ENCODE measurements at places on chromosomes 12 and 14.

GRCh38 chr14:55053500-55053899 is 2.1 kb downstream of the MAPK1IP1L start:
- DNase-seq: no peak

GRCh38 chr14:73776194-73776537 is 62.0 kb upstream of the PNMA1 start:
- DNase-seq: no peak

DNA sequence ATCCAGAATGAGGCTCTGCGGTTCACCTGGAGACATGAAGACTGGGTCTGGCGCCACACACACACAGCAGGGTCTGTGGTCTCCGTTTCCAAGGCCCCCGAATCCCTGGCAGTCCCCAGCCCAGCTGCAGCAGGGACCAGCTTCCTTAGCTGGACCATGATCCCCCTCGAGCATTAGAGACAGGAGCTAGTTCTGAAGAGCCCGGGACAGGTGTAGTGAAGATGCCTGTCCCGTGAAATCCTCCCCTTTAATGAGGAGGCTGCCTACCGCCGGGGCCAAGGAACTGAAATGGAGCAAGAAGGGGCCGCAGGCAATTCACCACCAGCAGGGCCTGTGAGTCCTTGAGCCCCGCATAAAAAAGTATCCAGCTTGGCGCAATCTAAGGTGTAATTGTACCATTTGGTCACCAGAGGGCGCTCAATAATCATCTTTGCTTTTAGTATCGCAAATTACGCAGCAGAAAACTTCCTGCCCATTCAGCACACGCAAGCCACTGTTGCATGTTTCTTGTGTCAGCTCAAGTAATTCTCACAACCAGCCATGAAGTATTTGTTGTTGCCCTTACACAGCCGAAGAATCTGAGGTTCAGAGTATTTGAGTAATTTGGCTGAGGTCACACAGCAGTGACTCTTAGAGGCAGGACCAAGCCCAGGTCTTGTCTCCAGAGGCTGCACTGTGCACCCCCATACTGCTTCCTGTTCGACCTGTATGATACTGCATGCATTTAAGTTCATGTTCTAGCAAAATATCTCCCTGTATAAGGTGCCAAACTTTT is 54.3 kb upstream of the PPP2R5C start:
- DNase-seq: peak; percentile 74

DNA sequence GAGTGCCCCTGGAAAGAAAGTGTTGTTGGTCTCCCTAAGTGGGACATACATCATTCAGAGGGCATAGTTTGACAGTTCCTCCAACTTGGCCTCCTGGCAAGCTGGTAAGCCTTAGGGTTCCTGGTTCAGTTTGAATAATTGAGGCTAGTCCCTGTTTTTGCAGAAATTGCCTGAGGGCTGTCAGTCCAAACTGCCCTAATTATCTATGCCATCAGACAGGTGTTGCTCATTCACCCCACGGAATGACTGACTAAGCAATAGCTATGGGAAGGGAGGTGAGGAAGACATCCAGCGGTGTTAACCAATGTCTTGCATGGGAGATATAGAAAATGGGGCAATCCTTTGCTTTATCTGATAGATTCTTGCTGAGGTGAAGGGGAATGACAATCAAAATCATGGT is 37.6 kb downstream of the SPTSSA start:
- DNase-seq: no peak

- no peak for DNase-seq
Measured at GRCh38 chr12:49144384-49144783, 13.2 kb upstream of the TUBA1B start.

GRCh38 chr12:5889381-5890047 is 55.5 kb downstream of the ANO2 start:
- DNase-seq: no peak

- DNase-seq: peak; percentile 15
Measured at GRCh38 chr12:124389138-124389724, 94.3 kb downstream of the RFLNA start.

GRCh38 chr12:22828066-22828465 is 203.1 kb downstream of the ETNK1 start:
- DNase-seq: no peak

DNA sequence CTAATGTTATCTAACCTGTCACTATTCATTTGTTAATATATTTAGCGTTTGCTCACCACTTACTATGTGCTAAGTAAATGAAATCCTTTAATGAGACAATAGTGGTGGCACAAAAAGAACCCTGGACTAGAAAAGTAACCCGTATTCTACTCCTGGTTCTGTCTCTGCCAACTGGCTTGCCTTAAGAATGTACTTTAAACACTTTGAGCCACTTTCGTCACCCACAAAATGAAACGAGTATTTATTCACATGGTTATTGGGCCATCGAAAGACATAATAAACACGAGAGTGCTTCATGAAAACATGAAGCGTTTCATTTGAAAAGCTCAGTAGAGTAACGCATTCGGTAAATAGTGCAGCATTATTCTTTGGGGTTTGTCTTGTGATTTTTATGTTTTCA is 254.7 kb downstream of the EGLN3 start:
- no peak for DNase-seq

GRCh38 chr14:72665259-72665658 is 228.6 kb downstream of the DPF3 start:
- DNase-seq: no peak

DNA sequence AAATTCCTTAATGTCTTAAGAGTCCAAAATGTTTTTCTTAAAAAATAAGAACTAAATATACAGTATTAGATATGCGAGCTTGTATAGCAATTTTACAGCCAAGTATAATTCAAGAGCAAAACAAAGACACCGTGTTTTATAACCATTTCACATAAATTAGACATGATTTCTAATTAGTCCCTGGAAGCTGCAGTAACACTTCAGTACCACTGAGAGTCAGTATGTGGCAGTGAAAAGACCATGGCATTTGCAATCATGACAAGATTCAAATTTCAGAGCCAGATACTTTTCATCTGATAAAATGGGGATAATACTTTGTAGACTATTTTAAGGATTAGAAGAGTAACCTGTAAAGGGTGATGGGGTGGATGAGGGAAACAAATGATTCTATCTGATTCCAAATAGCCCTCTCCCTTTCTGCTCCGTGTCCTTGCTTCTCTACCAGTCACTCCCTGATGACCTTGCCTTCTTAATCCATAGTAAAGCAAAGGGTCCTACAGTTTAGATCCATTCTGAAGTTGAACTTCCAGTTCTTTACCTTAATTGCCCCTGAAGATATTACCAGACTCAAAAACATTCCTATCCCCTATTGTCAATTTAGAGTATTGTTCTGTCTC is 145.4 kb upstream of the ABCD2 start:
- peak; percentile 33 for DNase-seq

- no peak for DNase-seq
Measured at GRCh38 chr12:99746538-99746937, 99.0 kb downstream of the GARIN6 start.

DNA sequence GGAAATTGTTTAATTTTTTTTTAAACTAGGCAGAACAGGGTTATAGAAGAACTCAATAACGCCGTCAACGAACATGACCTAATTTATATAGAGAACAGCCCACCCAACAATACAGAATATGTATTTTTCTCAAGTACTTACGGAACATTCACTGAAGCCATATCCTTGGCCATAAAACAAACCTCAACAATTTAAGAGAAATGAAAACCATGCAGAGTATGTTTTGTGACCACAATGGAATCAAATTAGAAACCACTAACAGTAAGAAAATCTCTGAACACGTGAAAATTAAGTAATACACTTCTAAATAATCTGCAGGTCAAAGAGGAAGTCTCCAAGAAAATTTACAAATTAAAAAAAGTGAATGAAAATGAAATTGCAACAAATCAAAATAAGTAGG is 9.4 kb downstream of the SART3 start:
- DNase-seq: no peak

DNA sequence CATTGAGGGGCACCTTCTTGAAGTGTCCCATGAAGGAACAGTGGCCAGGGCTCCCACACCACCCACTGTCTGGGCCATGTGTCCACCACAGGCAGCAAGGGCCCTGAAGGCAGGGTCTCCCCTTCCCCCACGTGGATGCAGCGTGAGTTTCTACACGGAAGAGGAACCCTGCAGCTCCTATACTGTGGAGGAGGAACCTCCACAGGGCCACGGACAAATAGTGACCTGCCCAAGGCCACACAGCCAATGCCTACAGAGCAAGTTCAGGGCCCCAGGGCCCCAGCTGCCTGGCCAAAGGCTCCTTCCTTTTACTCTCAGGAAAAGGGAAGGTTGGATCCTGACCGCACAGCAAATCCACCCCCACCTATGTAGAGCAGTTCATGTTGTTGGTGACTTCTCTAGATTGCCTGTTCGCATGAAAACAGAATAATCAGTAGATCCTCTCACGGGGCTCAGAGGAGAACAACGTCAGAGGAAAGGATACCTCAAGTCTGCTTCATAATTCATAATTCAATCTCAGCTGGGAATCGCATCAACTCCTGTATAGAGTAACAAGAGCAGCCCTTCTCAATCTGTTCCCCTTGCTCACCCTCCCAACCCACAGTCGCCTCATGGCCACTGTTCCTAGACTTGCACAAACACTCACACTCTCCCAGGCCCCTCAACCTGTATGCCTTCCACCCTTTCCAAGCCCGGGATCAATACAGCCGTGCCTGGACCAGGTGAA is 11.1 kb upstream of the KRT73 start:
- no peak for DNase-seq

DNA sequence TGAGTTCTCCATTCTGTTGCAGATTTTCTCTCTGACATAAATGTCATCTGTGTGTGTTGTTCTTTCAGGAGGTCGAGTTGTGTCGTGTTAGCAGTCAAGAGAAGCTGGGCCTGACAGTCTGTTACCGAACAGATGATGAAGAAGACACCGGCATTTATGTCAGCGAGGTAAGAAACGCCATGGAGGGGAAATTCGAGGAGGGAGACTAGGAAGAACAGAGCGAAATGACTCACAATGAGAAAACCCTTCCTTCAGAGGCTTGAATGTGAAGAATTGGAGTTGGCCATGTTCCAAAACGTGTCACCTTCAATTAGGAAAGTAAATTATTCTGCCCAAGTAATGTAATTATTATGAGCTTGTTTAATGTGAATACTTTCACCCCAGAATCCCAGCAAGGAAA is 364.5 kb downstream of the PDZRN4 start:
- peak; percentile 38 for DNase-seq

DNA sequence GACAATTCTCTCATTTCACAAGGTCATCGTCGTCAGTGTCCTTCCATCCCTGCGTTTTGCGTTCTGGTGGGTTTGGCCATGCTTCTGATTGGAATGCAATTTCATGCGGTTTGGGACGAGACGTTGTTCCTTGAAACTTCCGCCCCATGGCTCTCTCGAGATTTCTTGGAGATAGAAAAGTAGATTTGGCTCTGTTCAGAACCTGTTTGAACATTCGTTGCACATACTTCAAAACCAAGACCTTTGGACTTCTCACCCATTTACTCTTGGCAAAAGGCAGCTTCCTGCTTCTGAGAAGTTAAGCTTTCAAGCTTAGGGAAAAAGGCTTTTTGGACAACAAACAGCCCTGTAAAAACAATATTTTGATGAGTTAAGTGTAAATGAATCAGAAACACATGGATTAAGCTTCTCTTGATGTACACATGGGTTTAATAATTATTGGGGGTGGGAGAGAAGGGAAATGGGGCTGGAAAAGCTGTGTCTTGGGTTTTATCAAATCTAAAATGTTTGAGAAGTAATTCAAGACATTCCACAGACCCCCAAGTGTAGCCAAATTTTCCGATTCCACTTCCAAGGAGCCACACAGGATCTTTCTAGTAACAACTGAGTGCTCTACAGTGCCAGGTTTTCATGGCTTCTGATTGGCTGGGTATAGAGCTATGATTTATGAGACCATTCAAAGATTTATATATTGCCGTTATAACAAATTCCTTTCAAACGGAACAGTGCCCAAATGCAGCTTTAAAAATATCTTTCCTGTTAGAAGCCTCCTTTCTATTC is 467.2 kb downstream of the MED13L start:
- DNase-seq: no peak

DNA sequence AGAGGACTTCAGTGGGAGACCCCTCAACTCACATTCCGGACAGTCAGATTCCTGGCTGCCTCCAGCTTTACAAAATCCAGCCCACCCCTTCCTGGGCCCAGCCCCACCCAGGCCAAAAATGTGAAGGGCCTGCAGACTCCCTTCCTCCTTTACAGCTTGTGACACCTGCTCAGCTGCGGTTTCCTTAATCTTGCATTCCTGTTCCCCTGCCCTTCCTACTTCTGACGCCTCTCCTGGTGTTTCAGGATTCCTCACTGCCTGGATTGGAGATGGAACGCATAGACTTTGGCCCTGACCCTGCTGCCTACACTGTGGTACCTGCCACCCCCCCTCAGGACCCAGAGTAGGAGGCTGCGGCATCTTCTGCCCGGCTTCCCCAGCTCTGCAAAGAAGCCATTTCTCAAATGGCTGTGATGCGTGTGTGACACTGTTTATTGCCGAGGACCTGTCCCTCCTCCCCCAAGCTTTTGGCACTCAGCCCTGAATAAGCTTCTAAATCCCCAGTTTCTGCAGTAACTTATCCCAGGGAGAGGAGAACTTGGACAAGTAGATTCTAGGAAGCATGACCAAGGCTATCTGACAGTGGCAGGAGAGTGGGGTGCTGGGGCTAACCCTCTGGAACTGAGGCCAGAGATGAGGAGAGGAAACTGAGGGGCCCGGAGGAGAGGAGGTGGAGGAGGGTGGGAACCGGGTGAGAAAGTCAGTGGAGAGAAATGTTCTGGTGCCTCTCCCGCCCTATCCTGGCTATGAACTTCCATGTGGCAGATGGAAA is 24.9 kb upstream of the BCDIN3D start:
- no peak for DNase-seq

DNA sequence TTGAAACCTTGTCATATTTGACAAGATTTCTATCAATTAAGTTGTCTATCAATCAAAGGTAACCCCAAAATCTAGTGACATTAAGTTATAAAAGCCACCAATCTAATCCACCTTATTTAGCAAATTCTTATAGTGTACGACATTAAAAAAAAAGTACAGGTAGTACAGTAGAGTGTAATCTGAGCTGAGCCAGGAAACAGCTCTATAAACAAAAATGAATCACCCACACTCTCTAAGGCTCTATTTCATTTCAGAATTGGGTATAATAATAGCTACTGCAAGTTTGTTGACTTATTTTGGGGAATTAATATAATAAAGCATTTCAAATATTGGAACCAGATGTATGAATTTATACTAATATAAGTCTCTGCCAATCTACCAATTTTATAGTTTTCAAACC is 342.4 kb upstream of the FLRT2 start:
- DNase-seq: no peak

DNA sequence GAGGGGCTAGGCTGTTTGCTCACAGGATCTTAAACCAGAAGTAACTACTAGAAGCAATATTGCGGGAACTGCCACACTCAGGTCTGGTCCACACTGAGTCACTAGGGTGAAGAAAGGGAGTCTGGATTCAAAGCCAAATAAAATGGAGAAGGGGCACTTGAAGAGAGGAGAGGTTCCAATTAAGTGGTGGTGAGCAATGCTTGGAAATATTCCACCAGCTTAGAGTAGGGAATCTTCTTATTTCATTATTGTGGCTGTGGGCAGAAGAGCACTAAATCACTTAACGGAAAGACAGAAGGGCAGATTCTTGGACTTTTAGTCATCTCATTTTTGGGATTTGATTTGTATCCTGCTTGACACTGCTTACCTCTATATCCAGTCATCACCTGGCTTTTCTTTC is 48.6 kb upstream of the PPP1R12A start:
- no peak for DNase-seq

GRCh38 chr12:131902332-131903241 is 8.2 kb downstream of the ULK1 start:
- DNase-seq: no peak
